CD4-positive, CD25-positive, alpha-beta regulatory T cell (primary cell): ENCODE measurements at places on chromosomes 1 and 21. TPM values are rescaled to one million over a fixed set of nuclear protein-coding genes. Genes with fewer than 3 reads are reported as not detected.

GRCh38 chr1:199150756-199151155 lies 511.9 kb downstream of the PTPRC start:
- no peaks in the 10 kb centered on the region for H3K4me1 ChIP-seq
- no peak for DNase-seq
- no peaks in the 10 kb centered on the region for H3K36me3 ChIP-seq
- peaks cover 6% of the 10 kb centered on the region for H3K27me3 ChIP-seq
- H3K4me3 ChIP-seq, result no peak overlapping the region

- no peaks in the 10 kb centered on the region for H3K36me3 ChIP-seq
- DNase-seq, result no peak
- H3K4me1 ChIP-seq, result no peaks in the 10 kb centered on the region
- H3K4me3 ChIP-seq, result no peak overlapping the region
- H3K27me3 ChIP-seq, result no peaks in the 10 kb centered on the region
These were observed 98.2 kb downstream of the ZC3H11B start for GRCh38 chr1:219514728-219515127.

SPRR3 gene
- not detected for total RNA-seq

GRCh38 chr21:41682719-41683179 lies 84.1 kb downstream of the RIPK4 start:
- no peaks in the 10 kb centered on the region for H3K4me1 ChIP-seq
- no peak overlapping the region for H3K27ac ChIP-seq
- no peak for DNase-seq
- no peaks in the 10 kb centered on the region for H3K36me3 ChIP-seq
- no peaks in the 10 kb centered on the region for H3K27me3 ChIP-seq
- H3K4me3 ChIP-seq, result no peak overlapping the region

- no peak overlapping the region for H3K4me3 ChIP-seq
- H3K27me3 ChIP-seq, result no peaks in the 10 kb centered on the region
- no peaks in the 10 kb centered on the region for H3K36me3 ChIP-seq
- no peak for DNase-seq
- no peak overlapping the region for H3K27ac ChIP-seq
These were observed 141.5 kb upstream of the VAMP3 start for GRCh38 chr1:7629465-7630195.

- H3K27ac ChIP-seq, result no peak overlapping the region
- DNase-seq, result no peak
- H3K27me3 ChIP-seq, result peaks cover 3% of the 10 kb centered on the region
- no peaks in the 10 kb centered on the region for H3K4me1 ChIP-seq
- no peaks in the 10 kb centered on the region for H3K36me3 ChIP-seq
These were observed 344.8 kb upstream of the KAZN start for GRCh38 chr1:14253676-14254075.

DNA sequence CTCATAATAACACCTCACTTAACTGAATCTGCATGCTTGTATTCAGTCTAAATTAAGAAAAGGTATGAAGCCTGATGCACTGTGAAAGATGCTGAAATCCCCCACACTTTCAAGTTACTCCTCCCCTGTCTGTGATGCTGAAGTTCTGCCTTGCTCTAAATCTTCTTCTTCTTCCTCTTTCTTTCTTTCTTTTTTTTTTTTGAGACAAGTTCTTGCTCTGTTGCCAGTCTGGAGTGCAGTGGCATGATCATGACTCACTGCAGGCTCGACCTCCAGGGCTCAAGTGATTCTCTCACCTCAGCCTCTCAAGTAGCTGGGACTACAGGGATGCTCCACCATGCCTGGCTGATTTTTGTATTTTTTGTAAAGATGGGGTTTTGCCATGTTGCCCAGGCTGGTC lies 231.0 kb upstream of the B3GALT2 start:
- H3K27me3 ChIP-seq, result no peaks in the 10 kb centered on the region
- peak overlapping the region; percentile 38 for H3K4me3 ChIP-seq
- H3K36me3 ChIP-seq, result no peaks in the 10 kb centered on the region
- peaks cover 29% of the 10 kb centered on the region for H3K4me1 ChIP-seq
- H3K27ac ChIP-seq, result no peak overlapping the region

- peak overlapping the region; percentile 86 for H3K27ac ChIP-seq
- H3K4me3 ChIP-seq, result peak overlapping the region; percentile 95
- no peak for DNase-seq
- H3K27me3 ChIP-seq, result no peaks in the 10 kb centered on the region
- peaks cover 18% of the 10 kb centered on the region for H3K36me3 ChIP-seq
These were observed 577 bp downstream of the RAB3GAP2 start for GRCh38 chr1:220271706-220272046.

GRCh38 chr1:83805921-83806320 lies 193.0 kb downstream of the TTLL7 start:
- no peaks in the 10 kb centered on the region for H3K36me3 ChIP-seq
- no peak overlapping the region for H3K27ac ChIP-seq
- no peak for DNase-seq
- no peak overlapping the region for H3K4me3 ChIP-seq
- no peaks in the 10 kb centered on the region for H3K4me1 ChIP-seq

RNU5D-1 gene
- not detected for total RNA-seq

GRCh38 chr21:44428281-44428960 lies 26.9 kb upstream of the LRRC3 start:
- no peak overlapping the region for H3K4me3 ChIP-seq
- H3K4me1 ChIP-seq, result no peaks in the 10 kb centered on the region
- peak; percentile 23 for DNase-seq
- no peaks in the 10 kb centered on the region for H3K27me3 ChIP-seq

SLC39A1 gene
- total RNA-seq, result 15.8 TPM

DNA sequence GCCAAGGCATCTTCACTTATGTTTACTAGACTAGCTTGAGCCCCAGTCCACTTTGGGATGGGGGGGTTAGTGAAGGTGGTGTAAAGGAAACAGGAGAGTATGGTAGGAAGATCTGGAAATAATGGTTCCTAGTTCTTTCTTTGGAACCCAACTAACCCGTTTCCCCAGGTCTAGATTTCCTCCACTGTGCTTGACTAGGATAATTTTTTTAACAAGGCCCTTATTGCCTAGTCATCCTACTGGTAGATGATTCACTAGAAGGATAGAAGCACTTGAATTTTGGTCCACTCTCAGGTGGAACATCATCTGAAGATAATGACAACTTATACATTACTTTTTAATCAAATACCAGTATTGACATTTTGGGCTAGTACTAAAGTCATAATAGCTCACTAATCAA lies 45.9 kb upstream of the MYOCOS start:
- DNase-seq, result no peak
- no peaks in the 10 kb centered on the region for H3K4me1 ChIP-seq
- H3K27ac ChIP-seq, result no peak overlapping the region
- peaks cover 91% of the 10 kb centered on the region for H3K36me3 ChIP-seq
- no peak overlapping the region for H3K4me3 ChIP-seq

TMEM201 gene
- 12.1 TPM for total RNA-seq

DNA sequence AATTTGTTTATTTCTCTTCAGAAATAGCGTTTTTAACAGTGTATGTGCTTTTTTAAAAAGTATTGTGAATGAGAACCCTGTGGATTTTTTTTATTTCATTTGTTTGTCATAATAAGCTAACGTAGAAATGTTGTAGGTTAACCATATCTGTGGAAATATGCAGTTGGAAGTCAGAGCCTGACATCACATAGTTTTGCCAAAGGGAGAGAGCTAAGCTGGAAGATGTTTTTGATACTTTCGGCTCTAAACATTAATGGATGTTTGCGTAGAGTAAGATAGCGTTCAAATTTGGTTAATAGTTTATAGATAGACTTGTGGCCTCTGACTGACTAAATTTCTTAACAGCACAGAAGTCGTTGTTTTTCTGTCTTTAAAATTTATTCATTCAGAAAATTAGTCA lies 47.4 kb upstream of the ANGPTL1 start:
- H3K4me3 ChIP-seq, result no peak overlapping the region
- no peak overlapping the region for H3K27ac ChIP-seq
- H3K27me3 ChIP-seq, result peaks cover 4% of the 10 kb centered on the region
- no peaks in the 10 kb centered on the region for H3K4me1 ChIP-seq
- no peak for DNase-seq
- H3K36me3 ChIP-seq, result no peaks in the 10 kb centered on the region

- H3K4me1 ChIP-seq, result no peaks in the 10 kb centered on the region
- no peaks in the 10 kb centered on the region for H3K36me3 ChIP-seq
- H3K27me3 ChIP-seq, result no peaks in the 10 kb centered on the region
- H3K4me3 ChIP-seq, result no peak overlapping the region
- no peak overlapping the region for H3K27ac ChIP-seq
These were observed 36.5 kb upstream of the LRRC3 start for GRCh38 chr21:44418876-44419230.

DNA sequence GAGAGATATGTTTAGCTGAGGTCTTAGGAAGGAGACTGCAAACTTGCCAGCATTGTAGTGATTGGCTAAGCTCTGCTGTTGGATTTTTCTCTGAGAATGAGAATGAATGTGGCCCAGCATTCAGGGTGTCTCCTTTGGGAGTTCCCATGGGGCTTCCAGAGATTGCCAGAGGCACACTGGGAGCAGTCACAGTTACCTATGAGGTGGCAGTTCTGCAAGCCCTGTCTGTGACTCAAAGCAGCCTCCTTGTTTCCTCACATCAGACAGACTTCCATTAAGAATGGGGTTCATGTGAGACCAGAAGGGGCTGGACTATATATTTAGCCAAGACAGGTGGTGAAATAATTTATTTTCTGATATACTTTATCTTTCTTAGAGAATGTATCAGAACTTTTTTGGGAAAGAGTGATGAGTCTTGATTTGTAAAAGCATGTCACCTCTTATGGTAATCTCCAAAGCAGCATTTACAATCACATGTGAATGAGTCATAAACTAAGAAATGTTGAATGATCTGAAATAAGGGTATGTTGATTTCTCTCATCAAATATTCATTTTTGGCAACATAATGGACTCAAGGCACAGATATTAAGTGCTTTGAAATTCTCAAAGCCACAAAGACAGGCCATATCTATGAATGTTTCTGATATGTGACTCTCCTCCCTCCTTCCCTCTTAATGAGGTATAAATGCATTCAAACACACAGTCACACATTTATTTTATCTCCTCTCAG lies 9.5 kb upstream of the SLC19A2 start:
- H3K4me3 ChIP-seq, result no peak overlapping the region
- peaks cover 2% of the 10 kb centered on the region for H3K27me3 ChIP-seq
- H3K36me3 ChIP-seq, result no peaks in the 10 kb centered on the region
- H3K4me1 ChIP-seq, result no peaks in the 10 kb centered on the region
- DNase-seq, result no peak

CHI3L1 gene
- not detected for total RNA-seq

- no peaks in the 10 kb centered on the region for H3K4me1 ChIP-seq
- peaks cover 15% of the 10 kb centered on the region for H3K27me3 ChIP-seq
- no peak for DNase-seq
- no peak overlapping the region for H3K27ac ChIP-seq
- H3K4me3 ChIP-seq, result no peak overlapping the region
- H3K36me3 ChIP-seq, result no peaks in the 10 kb centered on the region
These were observed 12.7 kb upstream of the TSNAX start for GRCh38 chr1:231515748-231516147.

DNA sequence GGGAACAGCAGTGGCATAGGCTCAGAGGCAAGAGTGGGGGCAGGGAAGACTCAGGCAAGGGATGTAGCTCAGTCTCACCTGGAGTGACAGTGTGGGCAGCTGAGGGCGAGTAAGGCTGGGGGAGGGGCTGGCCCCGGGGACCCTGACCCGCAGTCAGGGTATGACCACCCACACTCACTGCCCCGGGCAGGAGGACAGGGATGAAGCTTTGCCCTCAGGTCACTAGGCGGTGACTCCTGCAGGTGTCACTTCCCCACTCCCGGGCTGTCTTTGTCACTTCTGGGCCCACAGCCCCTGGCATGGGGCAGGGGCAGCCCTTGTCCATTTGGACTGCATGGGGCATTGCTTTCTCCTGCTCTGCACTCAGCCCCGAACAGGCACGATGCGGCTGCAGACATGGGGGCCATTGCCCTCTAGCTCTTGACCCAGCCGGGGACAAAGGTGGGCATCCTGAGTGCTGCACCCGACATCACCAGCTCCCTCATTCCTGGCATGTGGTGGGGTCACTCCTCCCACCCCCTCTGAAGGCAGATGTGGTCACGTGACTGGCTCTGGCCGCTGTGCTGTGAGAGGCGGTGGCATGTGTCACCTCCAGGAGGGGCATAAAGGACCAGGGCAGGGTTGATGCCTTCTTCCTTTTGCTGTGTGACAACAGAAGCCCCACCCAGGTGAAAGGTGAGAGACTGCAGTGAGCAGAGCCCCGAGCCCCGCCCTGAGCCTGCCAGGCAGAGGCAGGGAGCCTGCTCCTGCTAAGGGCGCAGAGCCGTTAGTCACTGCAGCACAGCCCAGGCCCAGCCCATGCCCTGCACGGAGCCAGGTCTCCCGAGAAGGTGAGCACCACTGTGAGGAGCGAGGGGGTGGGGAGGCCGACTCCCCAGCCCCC lies 66.0 kb downstream of the MATN1 start:
- H3K36me3 ChIP-seq, result no peaks in the 10 kb centered on the region
- H3K27ac ChIP-seq, result no peak overlapping the region

GRCh38 chr1:235100194-235100772 lies 28.4 kb downstream of the TOMM20 start:
- no peak for DNase-seq
- H3K36me3 ChIP-seq, result no peaks in the 10 kb centered on the region
- H3K27ac ChIP-seq, result no peak overlapping the region
- no peak overlapping the region for H3K4me3 ChIP-seq

SMPDL3B gene
- total RNA-seq, result 0.32 TPM

- H3K27me3 ChIP-seq, result no peaks in the 10 kb centered on the region
- DNase-seq, result no peak
These were observed 184.6 kb downstream of the RHOU start for GRCh38 chr1:228919914-228920313.

DNA sequence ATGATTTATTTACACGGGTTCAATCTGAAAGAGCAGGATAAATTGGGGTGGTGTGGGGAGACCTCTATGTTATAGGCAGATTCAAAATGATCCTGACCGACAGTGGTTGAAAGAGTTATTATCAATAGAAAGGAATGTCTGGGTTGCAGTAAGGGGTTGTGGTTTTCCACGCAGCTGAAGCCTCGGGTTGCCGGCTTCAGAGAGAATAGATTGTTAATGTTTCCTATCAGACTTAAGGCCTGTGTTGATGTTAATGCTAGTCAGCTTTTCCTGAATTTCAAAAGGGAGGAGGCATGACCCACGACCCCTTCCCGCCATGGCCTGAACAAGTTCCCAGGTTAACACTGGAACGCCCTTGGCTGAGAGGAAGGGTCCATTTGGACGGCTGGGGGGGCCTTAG lies 2.2 kb upstream of the UBE2J2 start:
- no peaks in the 10 kb centered on the region for H3K36me3 ChIP-seq
- no peak overlapping the region for H3K4me3 ChIP-seq
- H3K4me1 ChIP-seq, result peaks cover 32% of the 10 kb centered on the region
- DNase-seq, result no peak
- no peak overlapping the region for H3K27ac ChIP-seq
- H3K27me3 ChIP-seq, result no peaks in the 10 kb centered on the region

ZNF593OS gene
- total RNA-seq, result not detected

CD247 gene
- total RNA-seq, result 410 TPM

CAP1 gene
- total RNA-seq, result 322 TPM
